ENCODE measurements at places on chromosomes 6 and 20.

DNA sequence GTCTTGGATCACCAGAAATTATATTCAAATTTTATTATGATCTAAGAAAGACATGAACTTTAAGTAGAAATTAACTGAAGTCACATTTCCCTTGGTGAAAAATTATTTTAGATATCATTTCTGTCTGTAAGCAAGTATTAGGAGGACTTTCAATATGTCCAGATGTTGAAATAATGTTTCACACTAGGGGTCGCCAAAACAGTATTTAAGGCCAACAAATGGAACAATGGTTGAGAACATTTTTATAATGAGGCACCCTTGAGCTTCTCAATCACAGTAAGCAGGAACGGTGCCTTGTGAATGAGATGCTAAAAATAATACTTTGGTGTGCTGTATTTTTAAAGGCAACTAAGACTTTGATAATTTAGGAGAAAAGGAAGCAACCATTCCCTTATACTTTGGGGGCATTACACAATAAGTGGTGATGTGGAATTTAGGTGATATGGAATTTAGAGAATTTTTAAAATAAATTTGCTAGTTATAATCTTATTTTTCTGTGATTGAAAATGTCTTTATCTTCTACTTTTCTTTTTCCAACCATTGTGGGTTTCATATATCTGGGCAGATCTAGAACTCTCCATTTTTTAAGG, 9.6 kb upstream of the SF3B5 start:
- peak; percentile 66 for DNase-seq

GRCh38 chr20:52783769-52784168, 188.4 kb upstream of the TSHZ2 start:
- no peak for DNase-seq

- DNase-seq: no peak
Measured at GRCh38 chr6:36638579-36638978, 39.9 kb upstream of the CDKN1A start.

DNA sequence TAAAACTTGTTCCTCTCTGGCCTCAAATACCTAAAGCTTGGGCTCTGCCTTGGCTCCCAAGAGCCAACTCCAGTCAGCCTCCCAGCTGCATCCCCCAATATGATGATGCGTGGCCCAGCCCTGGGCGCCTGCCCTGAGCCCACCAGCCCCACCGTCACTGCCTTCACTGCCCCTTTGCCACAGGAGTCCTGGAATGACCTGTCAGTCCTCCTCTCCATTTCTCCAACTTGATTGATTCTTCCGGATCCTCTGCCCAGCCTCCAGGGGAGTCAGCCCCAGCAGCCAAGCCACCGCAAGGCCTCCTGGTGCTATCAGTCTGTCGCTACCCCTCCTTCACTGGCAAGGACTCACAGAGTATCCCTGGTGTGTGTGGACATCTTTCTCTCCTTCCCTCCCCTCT, 96.7 kb upstream of the PMEPA1 start:
- DNase-seq: no peak

GRCh38 chr6:165587206-165587605, 75.8 kb downstream of the PDE10A start:
- no peak for DNase-seq

DNA sequence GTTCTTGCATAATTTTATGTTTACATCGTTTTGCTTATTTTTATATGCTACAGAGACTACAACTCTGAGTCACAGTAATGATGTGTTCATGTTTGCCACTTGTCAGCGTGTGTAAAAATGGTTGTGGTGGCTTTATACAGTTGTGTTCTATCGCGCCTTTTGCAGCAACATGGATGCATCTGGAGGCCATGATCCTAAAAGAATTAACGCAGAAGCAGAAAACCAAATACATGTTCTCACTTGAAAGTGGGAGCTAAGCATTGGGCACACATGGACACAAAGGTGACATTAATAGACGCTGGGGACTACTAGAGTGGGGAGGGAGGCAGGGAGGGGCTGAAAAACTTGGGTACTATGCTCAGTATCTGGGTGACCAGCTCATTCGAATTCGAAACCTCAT, 996 bp upstream of the SEC23B start:
- DNase-seq: no peak

- DNase-seq: no peak
Measured at GRCh38 chr6:139378882-139379341, 4.5 kb upstream of the CITED2 start.

- no peak for DNase-seq
Measured at GRCh38 chr6:19181211-19181610, 656.0 kb upstream of the ID4 start.
